Kidney (tissue), 22 donors: ENCODE measurements at places on chromosomes 7 and 10. TPM values are rescaled to one million over a fixed set of nuclear protein-coding genes. Genes with fewer than 3 reads are reported as not detected.

DNA sequence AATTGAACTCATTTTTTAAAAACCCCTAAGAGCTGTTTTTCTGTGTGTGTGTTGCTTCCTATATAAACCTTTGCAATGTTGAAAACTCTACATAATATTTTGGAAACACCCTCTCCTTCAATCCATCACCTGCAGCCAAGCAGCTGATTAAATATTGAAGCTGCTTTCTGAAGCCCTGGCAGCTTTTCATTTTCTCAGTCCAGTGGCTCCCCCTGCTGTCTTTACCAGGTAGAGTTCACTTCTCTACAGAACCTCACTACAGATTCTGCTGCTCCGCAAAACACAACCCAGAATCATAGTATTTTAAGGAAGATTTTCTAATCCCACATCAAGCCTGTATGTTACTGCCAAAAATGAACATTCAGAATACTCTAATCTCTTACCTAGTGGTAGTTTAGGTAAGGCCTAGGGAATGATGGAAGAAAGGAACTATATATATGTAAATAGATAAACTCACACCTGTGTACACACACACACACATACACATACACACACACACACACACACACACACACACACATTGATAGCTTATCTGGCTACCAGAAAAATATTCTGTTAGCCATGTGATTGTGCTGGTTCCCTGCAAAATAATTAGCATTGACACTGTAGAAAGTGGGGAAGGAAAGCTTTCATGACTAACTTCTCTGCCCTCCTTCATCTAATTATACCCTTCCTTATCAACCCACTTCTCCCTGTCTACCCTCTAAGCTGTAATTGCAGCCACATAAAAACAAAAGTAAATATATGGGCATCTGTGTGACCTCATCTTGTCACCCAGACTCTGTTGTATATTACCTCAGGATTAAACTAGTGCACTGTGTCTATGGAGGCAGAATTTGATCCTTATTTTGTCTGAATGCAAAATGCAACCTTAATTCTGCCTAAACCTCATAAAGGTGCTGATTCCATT is 229.5 kb upstream of the FZD1 start:
- DNase-seq: peak; percentile 73

GRCh38 chr10:12337453-12338372 is 11.6 kb upstream of the CAMK1D start:
- peak; percentile 69 for DNase-seq

- no peak for DNase-seq
Measured at GRCh38 chr10:101814466-101815071, 3.7 kb downstream of the OGA start.

- DNase-seq: no peak
Measured at GRCh38 chr7:128284102-128284501, 43.0 kb downstream of the LEP start.

DNA sequence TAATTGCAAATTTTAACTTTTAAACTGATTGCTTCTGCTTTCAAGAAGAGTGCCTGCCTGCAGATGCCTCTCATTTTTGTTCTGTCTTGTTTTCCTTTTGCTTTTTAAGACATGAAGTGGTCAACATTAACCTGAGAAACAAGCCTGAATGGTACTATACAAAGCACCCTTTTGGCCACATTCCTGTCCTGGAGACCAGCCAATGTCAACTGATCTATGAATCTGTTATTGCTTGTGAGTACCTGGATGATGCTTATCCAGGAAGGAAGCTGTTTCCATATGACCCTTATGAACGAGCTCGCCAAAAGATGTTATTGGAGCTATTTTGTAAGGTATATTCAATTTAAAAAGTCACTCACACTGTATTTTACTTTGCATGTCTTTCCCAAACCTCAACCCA is 8.8 kb downstream of the GSTO2 start:
- no peak for DNase-seq

- no peak for DNase-seq
Measured at GRCh38 chr7:158027646-158028045, 560.0 kb downstream of the PTPRN2 start.

The AKR1B15 gene
- polyA plus RNA-seq: not detected

DNA sequence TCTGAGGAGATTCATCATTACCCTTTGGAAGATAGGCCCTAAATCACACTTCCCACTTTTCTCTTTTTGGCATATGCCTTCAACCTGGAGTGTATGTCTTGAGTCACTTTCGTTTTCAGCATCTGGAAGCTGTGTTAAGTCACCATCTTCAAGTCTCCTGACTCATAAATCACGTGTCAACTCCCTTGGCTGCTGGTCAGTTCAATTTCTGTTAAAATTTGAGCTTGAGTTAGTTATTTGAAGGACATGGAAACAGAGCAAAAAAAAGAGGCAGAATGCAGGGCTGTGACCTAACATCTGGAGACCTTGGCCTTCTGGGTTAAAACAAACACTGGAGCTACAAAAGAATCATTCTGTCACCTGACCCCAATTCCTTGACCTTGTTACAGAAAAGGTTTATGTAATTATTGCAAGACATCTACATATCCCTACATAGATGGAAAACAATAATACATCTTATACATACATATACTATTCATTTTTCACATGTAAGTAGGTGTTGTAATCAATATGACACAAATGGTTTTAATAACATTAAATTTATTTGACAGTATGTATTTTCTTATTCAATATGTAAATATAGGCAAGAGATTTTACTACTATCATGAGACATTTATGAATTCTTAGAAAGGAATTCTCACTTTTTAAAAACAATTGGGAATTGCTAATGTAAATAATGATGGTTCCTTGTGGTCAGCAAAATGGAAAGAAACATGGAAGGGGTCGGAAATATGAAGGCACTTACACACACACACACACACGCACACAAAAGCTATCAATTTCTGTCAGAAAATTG is 169.7 kb upstream of the PHYHIPL start:
- peak; percentile 54 for DNase-seq
